ENCODE measurements at places on chromosomes 1 and 21.

GRCh38 chr21:46126309-46127238 is 28.7 kb downstream of the COL6A2 start:
- DNase-seq: no peak

- DNase-seq: no peak
These were observed 382 bp downstream of the GPBP1L1 start for GRCh38 chr1:45686015-45686287.

DNA sequence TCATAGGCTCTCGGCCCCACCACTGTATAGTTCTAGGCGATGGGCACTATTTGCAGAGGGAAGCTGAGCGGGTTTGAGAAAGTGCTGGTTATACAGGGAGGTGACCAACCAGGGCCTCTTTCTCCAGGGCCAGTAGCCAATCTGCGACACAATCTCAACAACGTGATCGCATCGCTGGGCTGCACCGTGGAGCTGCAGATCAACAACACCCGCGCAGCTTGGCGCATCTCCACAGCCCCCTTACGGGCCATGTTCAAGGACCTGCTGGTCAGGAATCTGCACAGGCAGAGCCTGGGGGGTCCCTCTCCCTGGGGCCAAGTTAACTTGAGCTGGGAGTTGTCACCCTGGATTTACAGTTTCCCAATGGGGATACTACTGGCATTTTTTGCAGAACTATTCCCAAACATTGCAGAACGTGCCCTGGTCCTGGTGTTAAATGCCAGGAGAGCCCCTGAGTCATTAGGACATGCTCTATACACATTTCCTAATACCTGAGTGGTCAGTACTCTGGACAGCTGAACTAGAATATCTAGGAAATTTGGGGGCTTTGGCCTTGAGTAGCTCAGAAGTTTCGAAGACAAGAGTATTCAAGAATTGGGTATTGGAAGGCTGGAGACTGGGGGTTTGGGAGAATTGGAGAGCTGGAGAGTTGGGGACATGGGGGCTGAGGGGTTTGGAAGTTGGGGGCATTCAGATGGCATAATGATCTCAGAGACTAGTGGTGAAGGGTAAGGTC is 6.9 kb downstream of the DCST1 start:
- no peak for DNase-seq

DNA sequence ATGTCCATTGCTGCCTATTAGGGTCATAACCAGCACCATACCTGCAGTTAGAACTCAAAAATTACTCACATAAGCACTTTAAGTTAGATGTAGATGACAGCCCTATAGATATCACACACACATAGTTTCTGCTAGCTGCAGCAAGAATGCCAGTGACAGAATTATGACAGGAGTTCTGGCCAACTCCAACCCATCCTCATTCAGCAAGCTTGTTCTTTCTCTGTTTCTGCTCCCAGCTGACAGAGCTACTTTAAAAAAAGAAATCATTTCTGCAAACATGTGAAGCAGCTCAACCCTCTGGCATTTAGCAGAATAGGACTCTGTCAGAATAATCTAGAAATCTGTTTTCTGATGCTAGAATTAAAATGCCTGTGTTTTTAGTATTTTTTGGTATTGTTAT is 23.8 kb upstream of the OTUD7B start:
- DNase-seq: no peak

DNA sequence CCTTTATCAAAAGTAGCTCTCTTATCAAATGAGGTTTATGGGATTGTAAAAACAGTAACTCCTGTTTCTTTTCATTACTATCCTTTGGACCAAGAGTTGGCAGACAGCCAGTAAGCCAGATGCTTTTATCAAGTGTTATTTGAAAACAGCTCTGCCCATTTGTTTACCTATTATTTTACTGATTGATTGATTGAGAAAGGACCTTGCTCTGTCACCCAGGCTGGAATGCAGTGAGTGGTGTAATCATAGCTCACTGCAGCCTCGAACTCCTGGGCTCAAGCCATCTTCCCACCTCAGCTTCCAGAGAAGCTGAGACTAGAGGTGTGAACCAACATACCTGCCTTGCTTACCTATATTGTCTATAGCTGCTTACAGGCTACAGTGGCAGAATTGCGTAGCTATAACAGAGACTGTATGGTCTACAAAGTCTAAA is 3.6 kb downstream of the PRKAB2 start:
- no peak for DNase-seq

- DNase-seq: no peak
These were observed 113.2 kb upstream of the CSF3R start for GRCh38 chr1:36595921-36596320.

GRCh38 chr1:7678491-7679158 is 92.5 kb upstream of the VAMP3 start:
- no peak for DNase-seq

DNA sequence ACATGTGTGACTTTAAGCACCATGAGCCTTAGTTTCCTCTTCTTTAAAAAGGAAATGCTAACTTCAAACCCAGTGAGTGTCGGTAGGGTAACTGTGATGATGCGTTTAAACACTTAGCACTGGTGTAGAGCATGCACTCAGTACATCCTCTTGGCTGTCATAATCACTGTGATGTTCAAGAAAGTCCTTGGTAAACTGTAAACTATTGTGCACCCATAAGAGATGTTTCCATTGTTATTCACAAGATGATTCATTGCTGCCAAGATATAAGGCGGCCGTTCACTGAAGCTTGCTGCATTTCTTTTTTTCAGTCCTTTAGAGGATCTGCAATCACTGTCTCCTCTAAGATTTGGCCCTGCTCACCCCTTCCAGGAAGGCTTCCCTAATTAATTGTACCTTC is 61.8 kb upstream of the DAB1 start:
- DNase-seq: peak; percentile 49

- no peak for DNase-seq
These were observed 48.4 kb upstream of the RUNX3 start for GRCh38 chr1:24978383-24979032.

GRCh38 chr1:71666609-71667008 is 585.8 kb upstream of the ZRANB2 start:
- no peak for DNase-seq

- DNase-seq: no peak
These were observed 10.9 kb upstream of the SH2D1B start for GRCh38 chr1:162422662-162423375.

DNA sequence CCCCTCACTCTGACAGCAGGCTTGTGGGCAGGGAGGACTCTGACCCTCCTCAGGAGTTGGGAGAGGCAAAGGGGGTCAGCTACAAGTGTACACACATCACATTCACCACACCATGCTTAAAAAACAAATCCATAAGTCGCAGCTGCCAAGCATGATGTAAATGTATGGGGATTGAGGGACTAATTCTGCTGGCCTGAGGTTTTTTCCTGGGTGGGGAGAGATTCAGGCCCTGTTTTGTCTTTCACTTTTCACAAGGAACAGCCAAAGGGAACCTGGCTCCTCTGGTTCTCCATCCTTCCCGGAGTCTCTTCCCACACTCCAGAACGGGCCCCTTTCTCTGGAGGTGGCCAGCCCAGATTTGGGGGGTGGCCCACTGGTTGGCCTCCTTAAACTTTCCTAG is 1.3 kb upstream of the MTARC2 start:
- DNase-seq: no peak

GRCh38 chr1:167088746-167089417 is 1.3 kb downstream of the GPA33 start:
- no peak for DNase-seq

DNA sequence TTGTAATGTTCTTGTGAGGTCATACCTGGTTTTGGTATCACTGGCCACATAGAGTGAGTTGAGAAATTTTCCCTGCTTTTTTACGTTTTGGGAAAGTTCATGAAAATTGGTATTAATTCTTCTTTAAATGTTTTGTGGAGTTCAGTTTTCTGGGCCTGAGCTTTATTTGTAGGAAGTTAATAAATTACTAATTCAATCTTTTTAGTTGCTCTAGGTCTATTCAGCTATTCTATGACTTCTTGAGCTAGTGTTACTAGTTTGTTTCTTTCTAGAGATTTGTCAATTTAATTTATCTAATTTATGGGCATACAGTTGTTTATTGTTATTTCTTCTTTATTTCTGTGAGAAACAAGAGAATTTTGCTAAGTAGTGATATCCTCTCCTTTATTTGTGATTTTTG is 37.4 kb downstream of the HOOK1 start:
- DNase-seq: no peak

GRCh38 chr1:157384258-157384657 is 168.1 kb downstream of the FCRL5 start:
- DNase-seq: no peak

- no peak for DNase-seq
These were observed 2.1 kb downstream of the IFI6 start for GRCh38 chr1:27669876-27670275.

- DNase-seq: no peak
These were observed 208.8 kb upstream of the RAB4A start for GRCh38 chr1:229062135-229062534.

DNA sequence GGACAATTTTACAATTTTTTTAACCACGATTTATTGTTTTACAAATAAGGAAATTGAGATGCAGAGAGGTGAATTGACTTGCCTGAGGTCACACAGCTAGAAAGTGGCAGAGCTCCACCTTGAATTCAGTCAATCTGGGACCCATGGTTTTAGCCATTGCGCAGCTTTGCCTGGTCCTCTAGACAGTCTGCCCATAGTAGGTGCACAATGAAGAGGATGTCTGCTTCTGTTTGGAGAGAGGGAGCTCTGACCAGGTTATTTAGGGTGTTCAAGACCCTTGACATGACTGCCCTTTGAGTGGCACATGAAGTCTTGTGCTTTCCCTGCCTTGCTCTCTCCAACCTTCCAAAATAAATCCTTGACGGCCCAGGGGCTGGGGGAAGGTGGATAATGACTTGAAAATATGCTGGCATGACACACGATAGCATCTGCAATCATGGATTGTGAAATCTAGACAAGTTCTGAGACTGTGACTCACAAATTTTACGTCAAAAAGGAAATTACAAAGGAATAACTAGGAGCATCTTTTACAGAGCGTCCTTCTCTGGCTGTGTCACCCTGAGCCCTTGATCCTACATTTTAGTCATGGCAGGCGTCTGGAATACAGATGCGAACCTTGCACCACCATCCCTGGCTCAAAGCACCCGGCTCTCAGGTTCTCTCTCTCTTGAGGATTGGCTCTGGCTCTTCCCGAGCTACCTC is 26.2 kb upstream of the ID3 start:
- peak; percentile 96 for DNase-seq

DNA sequence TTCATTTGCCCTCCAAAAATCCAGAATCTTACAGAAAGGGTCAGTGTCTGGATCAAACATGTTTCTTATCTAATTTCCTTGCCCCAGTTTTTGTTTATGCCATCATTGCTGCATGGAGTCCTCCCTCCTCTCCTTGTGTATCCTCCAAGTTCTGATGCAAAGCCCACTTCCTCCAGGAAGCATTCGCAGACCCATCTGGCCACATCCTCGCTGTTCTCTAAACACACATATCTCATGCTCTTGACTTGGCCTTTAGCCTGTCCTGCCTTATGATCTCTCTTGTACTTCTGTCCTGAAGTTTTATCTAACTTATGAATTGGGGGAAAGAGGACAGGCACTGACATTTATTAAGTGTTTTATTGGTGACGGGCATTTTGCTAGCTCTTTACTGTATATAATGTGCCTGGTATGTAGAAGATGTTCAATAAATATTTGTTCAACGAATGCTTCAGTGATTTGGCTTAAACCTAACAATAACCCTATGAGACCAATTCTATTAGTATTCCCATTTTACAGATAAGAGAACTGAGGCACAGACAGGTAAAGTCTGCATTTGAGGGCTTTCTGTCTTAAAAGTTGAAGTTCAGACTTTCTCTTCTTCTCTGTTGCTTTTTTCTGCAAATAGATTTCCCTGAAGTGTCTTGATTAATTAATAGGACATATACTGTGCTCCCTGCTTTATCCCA is 19.2 kb upstream of the ID3 start:
- DNase-seq: no peak

DNA sequence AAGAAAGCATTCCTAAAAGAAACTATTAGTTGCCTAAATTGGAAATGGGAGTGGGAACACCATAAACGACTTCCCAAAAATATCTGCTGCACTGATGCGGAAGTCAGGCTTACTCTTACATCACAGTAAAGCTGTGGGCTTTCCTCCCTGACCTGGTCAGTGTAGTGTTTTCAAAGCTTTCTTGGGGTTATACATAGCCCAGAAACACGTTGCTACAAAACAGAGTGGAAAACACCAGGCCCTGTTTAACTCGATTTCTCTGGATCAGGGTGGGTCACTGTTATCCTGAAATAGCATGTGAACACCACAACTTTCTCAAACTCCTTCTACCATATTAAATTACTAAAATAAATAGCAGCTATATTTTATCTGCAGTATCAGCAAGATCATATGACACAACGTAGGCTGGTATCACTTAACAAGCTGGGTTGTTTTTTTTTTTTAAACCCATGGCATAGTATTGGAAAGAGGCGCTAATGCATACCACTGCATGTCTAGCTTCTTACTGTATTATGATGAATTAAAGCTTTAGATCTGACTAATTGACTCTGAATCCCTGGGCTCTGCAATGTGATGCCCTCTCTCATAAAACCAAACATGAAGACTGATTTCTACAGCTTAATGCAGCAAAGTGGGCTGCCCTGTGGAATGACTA is 184.6 kb downstream of the TGFB2 start:
- no peak for DNase-seq

DNA sequence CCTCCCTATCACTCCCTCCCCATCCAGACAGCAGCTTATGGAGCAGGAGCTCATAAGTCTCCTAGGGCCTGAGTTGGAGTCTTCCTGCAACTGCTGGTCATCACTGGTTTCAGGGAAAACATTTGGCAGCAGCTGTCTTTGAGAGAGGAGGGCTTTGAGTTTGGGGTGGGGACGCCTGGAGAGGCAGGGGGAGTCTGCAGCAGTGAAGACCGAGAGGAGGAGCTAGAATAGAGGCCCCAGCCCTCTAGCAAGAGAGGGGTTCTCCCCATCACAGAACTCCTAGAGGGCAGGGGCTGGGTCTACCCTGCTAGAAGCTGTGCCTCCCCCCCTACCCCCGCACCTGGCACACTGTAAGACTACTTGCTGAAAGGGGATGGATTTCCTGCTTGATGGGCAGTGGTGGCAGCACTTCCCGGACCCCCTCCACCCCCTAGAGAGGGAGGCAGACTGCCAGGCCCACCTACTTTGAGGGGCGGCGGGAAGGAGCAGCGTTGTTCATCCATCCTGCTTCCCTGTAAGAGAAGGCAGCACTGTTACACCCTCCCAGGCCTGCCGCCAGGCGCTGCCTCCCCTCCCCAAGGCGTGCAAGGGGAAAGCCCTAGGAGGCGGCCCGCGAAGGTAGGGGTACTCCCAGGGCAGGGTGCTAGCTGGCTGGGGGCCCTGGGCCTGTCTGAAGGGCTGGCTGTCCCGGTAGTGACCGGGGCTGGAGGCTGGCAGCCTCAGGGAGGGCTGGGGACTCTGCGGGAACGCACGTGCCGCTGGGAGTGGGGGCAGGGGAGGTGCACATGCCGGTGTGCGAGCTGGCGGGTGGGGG is 50.4 kb downstream of the RAP1GAP start:
- DNase-seq: no peak

- no peak for DNase-seq
These were observed 122.7 kb downstream of the GABPA start for GRCh38 chr21:25857308-25858074.

GRCh38 chr1:56472860-56473259 is 106.5 kb downstream of the PLPP3 start:
- DNase-seq: no peak

Measured in skeletal muscle cell (primary cell).